Renal cortex interstitium (tissue), 15 donors: ENCODE measurements at places on chromosomes 4 and X.

GRCh38 chr4:107721436-107722100 lies 1.5 kb upstream of the PAPSS1 start:
- DNase-seq: no peak

- no peak for DNase-seq
Measured at GRCh38 chr4:139844057-139844456, 178.4 kb downstream of the MGST2 start.

GRCh38 chrX:11423362-11423818 lies 130.2 kb downstream of the AMELX start:
- no peak for DNase-seq

- no peak for DNase-seq
Measured at GRCh38 chr4:150723727-150724411, 141.9 kb downstream of the MAB21L2 start.

DNA sequence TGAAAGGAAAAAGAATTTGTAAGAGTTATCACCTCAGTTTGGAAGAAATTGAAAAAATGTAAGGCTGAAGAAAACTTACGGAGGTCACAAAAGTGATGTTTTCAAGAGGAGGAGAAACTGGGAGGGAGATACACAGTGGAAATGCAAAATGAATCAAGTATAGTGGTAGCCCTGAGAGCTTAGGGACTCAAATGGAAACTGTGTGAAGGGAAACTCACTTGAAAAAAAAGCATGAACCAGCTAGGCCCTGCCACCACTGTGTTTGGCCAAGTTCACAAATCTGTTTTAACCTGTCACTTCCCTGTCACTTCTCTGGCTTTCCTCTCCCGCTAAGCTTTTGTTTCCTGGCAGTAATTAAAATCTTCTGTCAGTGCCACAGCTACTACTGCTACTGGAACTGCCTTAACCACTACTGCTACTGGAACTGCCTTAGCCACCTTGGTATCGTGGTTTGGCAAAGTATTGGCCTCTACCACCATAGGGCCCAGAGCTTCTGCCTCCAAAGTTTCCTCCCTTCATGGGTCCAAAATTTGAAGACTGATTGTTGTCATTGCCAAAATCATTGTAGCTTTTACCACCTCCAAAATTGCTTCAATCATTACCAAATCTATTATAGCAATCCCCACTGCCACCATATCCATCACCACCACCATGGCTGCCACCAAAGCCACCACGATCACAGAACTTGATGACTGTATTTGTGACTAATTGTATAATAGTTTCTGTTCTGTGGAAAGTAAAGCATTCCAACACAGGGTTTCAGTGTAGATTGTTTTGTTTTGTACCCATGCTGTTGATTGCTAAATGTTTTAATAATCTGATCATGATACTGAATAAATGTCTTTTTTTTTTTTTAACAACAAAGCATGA lies 41.5 kb downstream of the SMARCA5 start:
- no peak for DNase-seq

GRCh38 chr4:173913496-173913895 lies 370.0 kb downstream of the FBXO8 start:
- DNase-seq: no peak

DNA sequence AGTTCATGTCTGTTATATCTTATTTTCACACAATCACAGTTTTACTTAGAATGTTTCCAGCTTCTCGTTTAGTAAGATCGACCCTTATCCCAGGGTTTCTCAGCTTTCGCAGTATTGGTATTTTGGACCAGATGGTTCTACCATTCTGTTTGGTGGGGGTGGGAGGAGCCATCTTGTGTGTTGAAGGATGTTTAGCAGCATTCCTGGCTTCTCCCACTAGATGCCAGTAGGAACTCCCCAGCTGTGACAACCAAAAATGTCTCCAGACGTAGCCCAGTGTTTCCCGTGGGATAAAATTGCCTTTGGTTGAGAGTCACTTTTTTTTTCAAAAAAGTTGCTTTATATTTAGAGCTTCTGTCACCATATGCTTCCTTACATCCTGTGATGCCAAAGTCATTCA lies 90.9 kb upstream of the TLR2 start:
- no peak for DNase-seq

- no peak for DNase-seq
Measured at GRCh38 chrX:44914532-44915198, 41.7 kb downstream of the KDM6A start.

DNA sequence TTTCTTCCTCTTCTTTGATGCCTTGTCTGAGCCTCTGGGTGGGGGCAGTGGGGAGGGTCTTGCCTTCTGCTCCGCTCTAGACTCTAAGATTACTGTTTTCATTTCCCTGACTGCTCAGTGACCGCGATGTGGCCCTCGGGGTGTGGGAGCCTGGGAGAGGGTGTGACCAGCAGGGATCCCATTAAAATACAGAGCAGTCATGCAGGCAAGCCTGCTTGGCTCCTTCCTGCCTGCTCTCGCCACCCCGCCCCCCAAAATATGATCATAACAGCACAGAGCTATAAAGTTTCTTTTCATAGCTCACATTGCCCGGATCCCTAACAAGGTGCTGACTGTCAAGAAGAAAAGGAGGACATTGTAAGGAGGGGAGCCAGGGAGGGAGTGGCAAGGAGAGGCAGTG lies 332.9 kb downstream of the RAB28 start:
- DNase-seq: no peak

GRCh38 chr4:185936650-185937376 lies 124.8 kb upstream of the SORBS2 start:
- DNase-seq: no peak

- DNase-seq: no peak
Measured at GRCh38 chrX:70013466-70014381, 36.0 kb downstream of the AWAT2 start.

GRCh38 chr4:46715468-46715867 lies 193.6 kb downstream of the COX7B2 start:
- DNase-seq: no peak

DNA sequence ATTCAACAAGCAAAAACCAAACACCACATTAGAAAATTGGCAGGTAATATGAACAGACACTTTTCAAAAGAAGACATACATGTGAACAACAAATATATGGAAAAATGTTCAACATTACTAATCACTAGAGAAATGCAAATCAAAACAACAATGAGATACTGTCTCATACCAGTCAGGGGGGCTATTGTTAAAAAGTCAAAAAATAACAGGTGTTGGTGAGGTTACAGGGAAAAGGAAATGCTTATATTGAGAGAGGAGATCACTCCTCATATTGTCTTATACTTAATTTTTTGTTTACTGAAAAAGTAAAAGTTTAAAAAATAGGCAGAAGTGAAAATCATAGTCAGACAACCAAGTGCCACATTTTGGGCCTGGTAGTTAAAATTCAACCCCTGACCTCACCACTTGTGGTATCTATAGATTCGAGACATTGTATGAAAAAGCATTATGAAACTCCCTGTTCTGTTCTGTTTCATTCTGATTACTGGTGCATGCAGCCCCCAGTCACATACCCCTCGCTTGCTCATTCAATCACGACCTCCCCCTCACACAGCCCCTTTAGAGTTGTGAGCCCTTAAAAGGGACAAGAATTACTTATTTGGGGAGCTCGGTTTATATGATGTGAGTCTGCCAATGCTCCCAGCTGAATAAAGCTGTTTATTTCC lies 153.7 kb upstream of the FGF16 start:
- no peak for DNase-seq

DNA sequence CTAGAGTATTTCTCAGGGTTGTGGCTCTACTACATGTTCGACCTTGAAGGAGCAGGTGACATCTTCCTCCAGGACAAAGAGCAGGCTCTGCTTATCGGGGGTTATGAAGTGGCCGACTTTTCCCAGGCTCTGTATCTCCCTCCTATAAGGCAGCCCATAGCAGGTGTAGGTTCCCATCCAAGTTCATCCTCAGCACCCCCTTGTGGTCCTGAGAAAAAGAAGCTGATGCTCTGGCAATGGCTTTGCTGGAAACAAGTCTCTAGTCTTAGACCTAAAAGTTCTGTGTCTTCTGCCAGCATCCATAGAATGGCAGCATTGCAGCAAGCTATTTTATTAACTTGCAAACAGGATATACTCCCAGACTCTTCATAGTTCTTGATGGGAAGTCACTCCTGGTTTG lies 836.6 kb upstream of the PRKX start:
- no peak for DNase-seq

DNA sequence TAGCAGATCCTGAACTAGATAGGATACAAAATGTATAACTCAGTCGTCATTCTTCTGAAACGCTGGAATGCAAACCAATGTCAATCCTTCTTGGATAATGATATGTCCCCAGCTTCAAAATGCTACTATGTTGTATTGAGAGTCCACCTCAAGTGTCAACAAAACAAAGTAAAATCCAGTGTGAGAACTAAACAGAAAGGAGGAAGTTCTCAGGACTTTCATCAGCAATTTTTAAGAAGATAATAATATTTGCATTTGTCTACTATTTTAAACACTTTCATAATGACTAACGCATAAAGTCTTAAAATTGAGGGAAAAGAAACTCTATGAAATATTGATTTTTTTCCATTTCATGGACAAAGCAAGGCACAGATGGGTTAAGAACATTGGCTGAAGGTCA lies 36.3 kb downstream of the SOD3 start:
- DNase-seq: no peak

- no peak for DNase-seq
Measured at GRCh38 chrX:155068165-155068564, 2.8 kb downstream of the CMC4 start.

GRCh38 chr4:119299260-119299671 lies 22.7 kb downstream of the FABP2 start:
- no peak for DNase-seq

DNA sequence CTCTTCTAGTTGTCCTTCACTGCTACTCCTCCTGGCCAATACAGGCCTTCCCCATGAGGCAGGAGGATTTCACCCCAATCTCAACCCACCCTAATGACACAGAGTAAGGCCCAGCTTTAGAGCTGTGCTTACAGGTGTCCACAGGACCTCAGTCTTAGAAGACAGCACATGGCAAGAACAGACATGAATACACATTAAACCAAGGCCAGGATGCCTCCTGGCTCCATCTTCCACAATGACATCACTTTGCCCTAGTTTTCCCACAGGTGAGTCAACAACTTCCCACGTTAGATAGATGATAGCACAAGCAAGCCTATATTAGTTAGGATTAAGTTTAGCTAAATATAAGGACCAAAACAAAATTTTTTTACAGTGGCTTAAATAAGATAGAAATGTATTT lies 63.8 kb upstream of the NOCT start:
- DNase-seq: no peak

GRCh38 chr4:155603360-155603891 lies 63.2 kb upstream of the GUCY1A1 start:
- DNase-seq: no peak

- peak; percentile 90 for DNase-seq
Measured at GRCh38 chr4:6974138-6974848, 64.7 kb downstream of the TBC1D14 start.

GRCh38 chrX:23864742-23865326 lies 42.9 kb downstream of the APOO start:
- DNase-seq: no peak

DNA sequence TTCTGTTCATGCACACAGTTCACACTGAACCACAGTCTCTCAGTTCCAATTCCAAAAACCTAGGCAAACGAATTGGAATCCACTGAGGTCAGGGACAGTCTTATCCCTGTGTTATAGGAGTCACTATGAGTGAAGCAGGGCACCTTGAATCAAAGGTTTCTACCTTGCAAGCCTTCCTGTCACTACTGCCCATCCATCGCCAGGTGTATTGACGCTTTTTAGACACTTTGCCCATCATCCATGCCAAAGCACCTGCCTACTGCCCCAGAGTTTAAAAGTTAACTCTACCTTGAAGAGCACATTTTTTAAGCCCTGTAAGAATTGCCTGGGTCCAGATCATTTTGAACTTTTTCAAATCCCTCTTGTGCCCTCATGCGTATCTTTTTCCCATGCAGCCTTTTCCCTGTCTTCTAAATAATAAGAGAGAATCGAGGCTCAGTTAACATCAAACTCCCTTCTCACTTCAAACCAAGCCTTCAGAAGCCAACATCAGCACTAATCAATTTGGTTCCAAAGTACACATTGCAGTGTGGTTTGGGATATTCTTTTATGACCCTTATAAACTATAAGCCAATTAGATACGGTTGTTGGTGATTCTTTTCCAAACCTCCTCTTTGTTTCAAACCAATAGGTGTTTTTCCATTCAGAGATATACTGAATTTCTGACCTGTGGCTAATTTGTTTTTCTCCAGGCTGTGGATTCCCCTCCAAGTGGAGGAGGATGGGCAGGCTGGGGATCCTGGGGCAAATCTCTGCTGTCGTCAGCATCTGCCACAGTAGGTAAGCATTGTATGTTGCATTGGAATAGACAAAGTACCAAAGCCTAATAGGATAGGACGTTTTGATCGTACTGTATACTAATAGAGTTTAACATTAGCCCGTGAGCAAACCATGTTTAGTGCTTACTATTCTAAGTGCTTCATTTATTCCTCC lies 23.7 kb downstream of the FAM114A1 start:
- no peak for DNase-seq

DNA sequence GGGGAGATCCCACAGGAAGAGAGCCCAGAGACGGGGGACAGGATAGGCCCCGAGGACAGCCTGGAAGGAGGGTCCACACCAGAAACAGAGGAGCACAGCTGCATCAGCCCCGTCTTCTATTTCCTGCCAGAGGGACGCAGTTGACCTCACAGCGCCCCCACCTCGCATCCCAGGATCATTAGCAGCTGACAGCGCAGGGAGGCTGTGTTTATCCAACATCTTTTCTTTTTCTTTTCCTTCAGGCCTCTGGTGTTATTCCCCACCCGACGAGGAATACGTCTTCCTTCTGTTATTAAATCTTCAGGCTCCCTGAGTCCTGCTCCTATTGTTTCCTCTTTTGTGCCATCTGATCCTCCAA lies 75.4 kb downstream of the DCHS2 start:
- no peak for DNase-seq
